ENCODE measurements at places on chromosomes 12 and 14. TPM values are rescaled to one million over a fixed set of nuclear protein-coding genes. Genes with fewer than 3 reads are reported as not detected.

DNA sequence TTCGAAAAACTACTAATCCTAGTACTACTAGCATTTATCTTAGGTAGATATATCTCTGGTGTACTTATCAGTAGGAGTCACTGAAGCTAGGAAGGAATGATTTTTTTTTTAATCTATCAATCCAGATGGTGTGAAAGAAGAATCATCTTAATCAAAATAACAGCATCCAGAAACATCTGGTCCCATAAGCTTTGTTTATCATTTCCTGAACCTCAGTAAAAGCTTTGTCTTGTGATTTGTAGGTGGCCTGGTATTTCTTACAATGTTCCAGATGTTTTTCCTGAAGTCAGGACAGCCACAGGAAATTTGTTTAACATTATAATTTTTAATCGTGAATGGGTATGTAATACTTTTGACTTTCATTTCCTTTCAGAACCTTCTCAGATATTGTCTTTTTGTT, 28.0 kb upstream of the LUM start:
- no peaks in the 10 kb centered on the region for H3K4me1 ChIP-seq
- H3K27me3 ChIP-seq, result no peaks in the 10 kb centered on the region
- no peak overlapping the region for H3K4me3 ChIP-seq
- H3K27ac ChIP-seq, result no peak overlapping the region
- DNase-seq, result no peak

- DNase-seq, result no peak
- H3K4me3 ChIP-seq, result no peak overlapping the region
Observed at GRCh38 chr12:19277711-19278110, 148.2 kb downstream of the PLEKHA5 start.

DNA sequence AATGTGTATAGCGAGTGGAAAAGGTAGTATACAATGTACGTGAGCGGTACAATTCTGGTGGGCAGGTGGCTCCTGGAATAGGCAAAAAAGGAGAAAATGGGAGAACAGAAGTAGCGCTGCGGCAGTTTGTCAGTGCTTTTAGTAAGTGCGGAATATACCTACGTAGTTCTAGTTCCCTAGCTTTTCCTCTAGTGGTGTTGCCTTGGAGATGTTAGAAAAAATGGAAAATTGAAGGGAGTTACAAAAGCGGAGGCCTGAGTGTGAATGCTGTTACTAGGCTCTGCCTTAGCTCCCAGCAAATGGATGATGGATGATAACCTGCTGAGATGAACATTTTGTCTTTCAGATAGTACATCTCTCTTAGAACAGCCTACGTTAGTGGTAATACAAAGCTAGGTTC, 1.1 kb downstream of the TTC8 start:
- H3K36me3 ChIP-seq, result no peaks in the 10 kb centered on the region
- no peaks in the 10 kb centered on the region for H3K27me3 ChIP-seq
- DNase-seq, result no peak
- H3K4me1 ChIP-seq, result peaks cover 5% of the 10 kb centered on the region
- no peak overlapping the region for H3K27ac ChIP-seq

DNA sequence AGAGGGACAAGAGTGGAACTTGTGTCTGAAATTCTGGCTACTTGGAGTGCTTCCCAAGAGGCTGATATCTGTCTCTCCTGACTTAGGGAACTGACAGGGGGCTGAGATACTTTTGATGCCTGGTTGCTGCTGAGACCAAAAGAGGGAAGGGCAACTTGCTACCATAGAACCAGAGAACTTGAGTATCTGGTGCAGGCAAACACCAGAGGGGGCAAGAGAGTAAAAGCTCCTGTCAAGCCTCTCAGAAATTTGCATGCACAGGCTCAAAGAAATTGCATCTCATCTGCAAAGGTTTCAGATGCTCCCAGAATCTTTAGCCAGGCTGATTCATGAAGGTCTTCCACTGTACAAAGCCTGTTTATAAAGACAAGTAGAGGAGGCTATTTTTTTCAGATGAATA, 391.3 kb upstream of the FOXG1 start:
- H3K4me3 ChIP-seq, result no peak overlapping the region
- H3K27me3 ChIP-seq, result no peaks in the 10 kb centered on the region
- no peaks in the 10 kb centered on the region for H3K36me3 ChIP-seq
- no peaks in the 10 kb centered on the region for H3K4me1 ChIP-seq
- DNase-seq, result no peak

- no peak overlapping the region for H3K27ac ChIP-seq
- no peak for DNase-seq
- H3K4me3 ChIP-seq, result no peak overlapping the region
- H3K27me3 ChIP-seq, result no peaks in the 10 kb centered on the region
Observed at GRCh38 chr14:104135121-104135903, 3.1 kb upstream of the KIF26A start.

The PMEL gene
- total RNA-seq, result not detected
